Occipital lobe (tissue), 3 donors: ENCODE measurements at places on chromosomes 12 and 14. TPM values are rescaled to one million over a fixed set of nuclear protein-coding genes. Genes with fewer than 3 reads are reported as not detected.
A peak's percentile ranks its signal among the peaks of the same experiment; 100 is the strongest.

- DNase-seq = no peak
Measured at GRCh38 chr12:121837680-121838079, 21.0 kb downstream of the HPD start.

- no peak for DNase-seq
Measured at GRCh38 chr12:30839643-30840220, 85.0 kb upstream of the CAPRIN2 start.

DNA sequence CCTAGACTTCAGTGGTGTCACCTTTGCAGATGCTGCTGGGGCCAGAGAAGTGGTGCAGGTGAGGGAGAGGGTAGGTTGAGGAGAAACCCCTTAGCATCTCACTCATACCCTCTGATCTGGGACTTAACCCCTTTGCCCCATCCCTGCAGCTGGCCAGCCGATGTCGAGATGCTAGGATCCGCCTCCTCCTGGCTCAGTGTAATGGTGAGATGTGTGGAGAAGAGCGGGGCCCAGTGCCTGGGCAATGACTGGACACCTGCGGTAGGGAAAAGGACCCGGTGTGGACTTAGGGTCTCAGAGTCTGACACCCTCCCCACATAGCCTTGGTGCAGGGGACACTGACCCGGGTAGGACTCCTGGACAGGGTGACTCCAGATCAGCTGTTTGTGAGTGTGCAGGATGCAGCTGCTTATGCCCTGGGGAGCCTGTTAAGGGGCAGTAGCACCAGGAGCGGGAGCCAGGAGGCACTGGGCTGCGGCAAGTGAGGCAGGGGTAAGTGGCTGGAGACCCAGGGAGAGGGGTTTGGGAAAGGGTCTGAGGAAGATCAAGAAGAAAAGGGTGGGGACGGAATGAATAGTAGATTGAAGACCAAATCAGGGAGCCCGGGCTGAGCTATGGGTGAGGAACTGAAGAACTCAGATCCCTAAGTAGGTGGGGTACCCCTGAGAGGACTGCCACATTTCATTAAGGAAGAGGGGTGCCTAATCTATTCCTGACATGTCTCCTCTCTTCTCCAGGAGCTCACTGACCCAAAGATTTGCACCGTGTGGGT is 7.6 kb downstream of the B4GALNT1 start:
- no peak for DNase-seq

DNA sequence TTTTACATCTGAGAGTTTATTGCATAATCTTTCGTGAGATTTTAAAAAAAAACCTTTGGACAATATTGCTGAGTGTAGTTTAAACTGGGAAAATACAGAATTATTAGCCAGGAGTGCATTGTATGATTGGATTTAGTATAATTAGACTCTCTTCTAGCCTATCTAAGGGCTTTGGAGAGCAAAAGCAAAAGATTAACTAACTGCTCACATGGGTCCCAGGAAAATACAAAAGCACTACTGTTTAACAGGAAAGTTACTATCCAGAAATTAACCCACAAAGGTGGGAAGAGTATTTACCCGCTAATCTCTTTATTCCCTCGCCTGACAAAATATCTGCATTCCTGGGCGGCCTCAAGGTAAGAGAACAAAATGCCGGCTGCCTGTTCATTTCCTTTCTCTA is 309.5 kb downstream of the ATXN7L3B start:
- no peak for DNase-seq

DNA sequence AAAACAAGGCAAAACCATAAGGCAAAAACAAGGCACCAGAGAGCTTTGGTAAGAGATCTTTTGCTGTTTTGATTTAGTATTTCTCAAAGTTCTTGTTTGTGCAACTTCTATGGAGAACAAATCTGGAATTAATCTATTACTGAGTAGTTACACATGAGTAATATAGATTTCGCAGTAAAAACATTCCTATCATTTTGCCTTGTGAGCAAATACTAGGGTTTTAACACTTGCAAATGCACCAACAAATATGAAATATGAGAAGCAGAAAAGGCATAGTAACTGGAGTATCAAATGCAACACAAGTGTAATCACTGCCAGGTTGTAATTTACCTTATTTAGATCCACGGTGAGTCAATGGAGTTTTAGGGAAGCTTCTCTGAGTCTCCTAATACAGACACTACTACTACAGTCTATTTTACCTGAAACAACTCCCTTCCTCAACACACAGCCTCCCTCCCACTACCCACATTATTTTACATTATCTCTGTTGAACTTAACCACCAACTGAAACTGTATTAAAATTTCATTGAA is 324.1 kb downstream of the FLRT2 start:
- DNase-seq = no peak

DNA sequence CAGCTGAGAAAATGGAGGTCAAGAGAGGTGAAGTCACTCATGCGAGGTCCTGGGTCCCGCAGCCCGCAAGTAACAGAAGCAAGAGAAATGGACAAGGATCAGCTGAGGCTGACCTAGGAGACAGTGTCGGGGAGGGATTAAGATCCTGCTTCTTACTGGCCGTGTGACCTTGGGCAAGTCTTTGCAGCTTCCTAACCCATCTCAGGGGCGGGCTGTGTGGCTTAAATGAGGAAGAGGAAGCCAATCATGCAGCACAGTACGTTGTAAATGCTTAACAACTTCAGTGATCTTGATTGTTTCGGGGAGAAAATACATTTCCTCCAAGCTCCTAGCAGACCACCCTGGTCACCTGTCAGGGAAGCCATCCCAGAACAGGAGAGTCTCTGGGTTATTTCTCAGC is 7.1 kb upstream of the PGF start:
- DNase-seq = no peak

GRCh38 chr12:67433385-67434175 is 164.4 kb downstream of the CAND1 start:
- DNase-seq = no peak

GRCh38 chr12:19082365-19082911 is 47.1 kb upstream of the PLEKHA5 start:
- DNase-seq = no peak

DNA sequence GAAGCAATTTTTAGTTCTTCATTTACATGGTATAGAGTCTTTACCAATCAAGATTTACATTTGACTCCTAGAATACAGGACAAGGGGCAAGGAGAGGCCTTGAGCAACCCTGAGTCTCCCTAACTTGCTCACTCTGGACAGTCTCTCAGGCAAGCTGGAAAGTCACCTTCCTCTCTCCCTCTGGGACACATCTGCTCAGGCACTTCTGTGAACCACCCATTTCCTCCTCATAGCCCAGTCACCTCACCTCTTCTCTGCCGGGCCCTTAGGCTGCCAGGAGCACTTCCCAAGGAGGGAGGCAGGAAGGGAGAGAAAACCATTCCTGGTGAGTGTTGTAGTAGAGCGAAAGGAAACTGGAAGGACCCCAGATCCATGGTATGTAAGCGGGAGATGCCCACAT is 202.8 kb downstream of the TTC7B start:
- no peak for DNase-seq

GRCh38 chr14:99758121-99758821 is 34.9 kb upstream of the EML1 start:
- DNase-seq = no peak

DNA sequence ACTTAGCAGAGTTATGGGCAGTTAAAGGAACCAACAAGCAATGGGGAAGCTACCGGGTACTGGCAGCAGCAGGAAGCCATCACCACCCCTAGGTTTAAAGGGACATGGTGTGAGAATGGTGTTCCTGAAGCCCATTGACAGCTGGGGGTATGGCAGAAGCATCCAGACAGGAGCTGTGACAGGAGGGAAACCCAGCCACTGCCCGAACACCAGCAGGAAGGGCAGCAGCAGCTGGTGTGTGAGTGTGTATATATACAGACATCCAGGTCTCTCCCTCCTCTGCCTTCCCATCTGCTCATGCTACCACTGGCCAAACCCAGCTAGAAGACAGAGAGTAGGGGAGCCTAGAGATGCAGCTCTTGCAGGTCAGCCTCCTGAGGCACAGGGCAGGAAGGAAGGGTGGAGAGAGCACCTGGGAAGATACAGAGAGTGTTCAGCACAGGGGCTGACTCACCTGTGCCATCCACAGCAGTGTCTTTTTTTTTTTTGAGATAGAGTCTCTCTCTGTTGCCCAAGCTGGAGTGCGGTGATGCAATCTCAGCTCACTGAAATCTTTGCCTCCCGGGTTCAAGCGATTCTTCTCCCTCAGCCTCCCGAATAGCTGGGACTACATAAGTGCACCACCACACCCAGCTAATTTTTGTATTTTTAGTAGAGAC is 9.2 kb upstream of the ADCK1 start:
- DNase-seq = no peak

- peak; percentile 17 for DNase-seq
Measured at GRCh38 chr12:102757154-102757881, 159.7 kb downstream of the PAH start.

DNA sequence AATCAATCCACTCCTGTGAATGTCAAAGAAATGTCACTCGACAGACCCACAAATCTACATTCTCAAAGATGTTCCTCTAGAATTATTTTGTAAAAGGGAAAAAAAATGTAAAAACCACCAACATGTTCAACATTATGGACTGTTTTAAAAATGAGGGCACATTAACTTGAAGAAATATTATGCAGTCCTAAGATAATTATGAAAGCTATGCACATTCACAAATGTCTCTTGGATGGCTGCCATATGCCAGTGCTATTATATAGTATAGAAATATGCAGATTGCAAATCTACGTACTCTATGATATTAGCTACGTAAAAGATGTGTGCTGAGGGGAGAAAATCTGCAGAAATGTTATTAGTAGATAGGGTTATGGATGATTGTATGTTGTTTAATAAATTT is 334.2 kb downstream of the BMP4 start:
- no peak for DNase-seq

GRCh38 chr12:94458877-94459727 is 565 bp downstream of the CEP83 start:
- no peak for DNase-seq

- no peak for DNase-seq
Measured at GRCh38 chr12:79688376-79689060, 2.2 kb downstream of the PAWR start.

GRCh38 chr12:53333845-53334244 is 2.3 kb downstream of the SP7 start:
- no peak for DNase-seq

DNA sequence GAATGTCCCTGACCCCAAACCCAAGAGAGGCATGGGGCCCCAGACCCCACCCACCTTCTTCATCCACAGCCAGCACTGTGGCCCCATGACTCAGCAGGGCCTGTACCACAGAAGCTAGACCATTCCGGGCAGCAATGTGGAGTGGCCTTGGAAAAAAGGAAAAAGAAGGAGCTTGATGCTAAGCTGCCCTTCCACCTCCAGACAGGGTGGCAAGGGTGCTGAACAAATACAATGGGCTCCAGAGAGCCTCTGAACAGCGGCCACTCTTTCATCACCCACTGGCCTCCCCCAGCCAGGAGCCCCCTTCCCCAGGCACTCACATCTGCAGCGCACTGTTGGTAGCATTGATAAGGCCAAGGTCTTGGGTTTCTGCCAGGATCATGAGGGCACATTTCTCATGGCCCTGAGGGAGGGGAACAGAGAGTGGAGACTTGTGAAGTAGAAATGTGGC is 13.9 kb downstream of the SLC39A5 start:
- no peak for DNase-seq

DNA sequence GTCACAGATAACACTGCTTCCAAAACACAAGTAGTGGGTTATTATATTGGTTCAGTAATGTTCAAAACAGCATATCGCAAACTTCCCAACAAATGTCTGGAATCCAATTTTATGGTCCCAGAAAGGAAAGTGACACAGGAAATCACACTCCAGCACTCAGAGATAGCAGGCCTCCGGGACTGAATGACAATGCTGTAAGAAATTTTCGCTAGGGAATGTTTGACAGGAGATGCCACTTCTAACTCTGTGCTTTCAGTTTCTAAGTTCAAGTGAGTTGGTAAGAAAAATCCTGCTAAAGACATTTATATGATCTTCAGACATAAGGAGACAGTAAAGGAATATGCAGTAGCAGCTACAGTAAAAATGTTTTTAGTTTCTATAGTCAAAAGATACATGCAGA is 93.2 kb downstream of the SLC2A13 start:
- DNase-seq = no peak

- no peak for DNase-seq
Measured at GRCh38 chr14:68316078-68316868, 476.6 kb downstream of the ZFP36L1 start.

- no peak for DNase-seq
Measured at GRCh38 chr12:21300632-21301031, 34.1 kb downstream of the SLCO1A2 start.

- DNase-seq = no peak
Measured at GRCh38 chr14:57182760-57183503, 85.8 kb downstream of the EXOC5 start.

GRCh38 chr14:99128185-99128584 is 143.8 kb downstream of the BCL11B start:
- DNase-seq = no peak

- DNase-seq = no peak
Measured at GRCh38 chr14:83289896-83290295, 1756.2 kb upstream of the SEL1L start.

GRCh38 chr14:50011242-50011641 is 105.1 kb downstream of the VCPKMT start:
- no peak for DNase-seq

- DNase-seq = no peak
Measured at GRCh38 chr14:35689000-35689460, 120.1 kb downstream of the RALGAPA1 start.

- DNase-seq = peak; percentile 3
Measured at GRCh38 chr14:87000081-87000480, 992.9 kb downstream of the GALC start.

DNA sequence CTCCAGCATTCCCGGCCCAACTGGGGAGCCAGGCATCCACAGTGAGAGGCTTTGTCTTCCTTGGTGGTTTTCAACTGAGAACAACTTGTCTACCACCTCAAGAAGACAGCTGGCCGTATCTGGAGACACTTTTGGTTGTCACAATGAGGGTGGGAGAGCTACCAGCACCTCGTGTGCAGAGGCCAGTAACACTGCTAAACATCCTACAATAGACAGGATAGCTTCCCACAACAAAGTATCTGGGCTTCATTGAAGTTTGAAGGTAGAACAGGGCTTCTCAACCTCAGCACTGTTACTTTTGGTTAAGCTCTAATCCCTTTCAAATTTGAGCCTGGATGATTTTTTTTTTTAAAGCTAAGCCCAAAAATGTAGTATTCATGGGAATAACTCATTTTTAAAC is 10.9 kb downstream of the SLC7A8 start:
- no peak for DNase-seq

- no peak for DNase-seq
Measured at GRCh38 chr12:14893506-14894250, 8.0 kb upstream of the MGP start.

Gene DNAH10
- 22.6 TPM for total RNA-seq

Gene TAS2R46
- total RNA-seq = 12.3 TPM

Gene SLC17A8
- 1.2 TPM for total RNA-seq

Gene PLEKHG7
- total RNA-seq = not detected

Gene A2M
- total RNA-seq = 44.5 TPM

Gene RERG
- 2.2 TPM for total RNA-seq

Gene SERPINA10
- total RNA-seq = not detected

Gene TAS2R14
- 11.4 TPM for total RNA-seq

Gene HOXC12
- total RNA-seq = not detected

Gene KCNJ8
- 5.9 TPM for total RNA-seq

Gene EML5
- 30.3 TPM for total RNA-seq

Gene NXPH4
- total RNA-seq = 0.78 TPM

Gene CCDC38
- 0.16 TPM for total RNA-seq

Gene MYO1H
- total RNA-seq = 0.16 TPM

Gene CFAP54
- total RNA-seq = 5.9 TPM

Gene SLC35E3
- total RNA-seq = 10.8 TPM
